ENCODE measurements at places on chromosomes 6 and 20. TPM values are rescaled to one million over a fixed set of nuclear protein-coding genes. Genes with fewer than 3 reads are reported as not detected.

- H3K27ac ChIP-seq, result no peak overlapping the region
- DNase-seq, result no peak
Observed at GRCh38 chr6:4912559-4912958, 91.3 kb downstream of the RPP40 start.

DNA sequence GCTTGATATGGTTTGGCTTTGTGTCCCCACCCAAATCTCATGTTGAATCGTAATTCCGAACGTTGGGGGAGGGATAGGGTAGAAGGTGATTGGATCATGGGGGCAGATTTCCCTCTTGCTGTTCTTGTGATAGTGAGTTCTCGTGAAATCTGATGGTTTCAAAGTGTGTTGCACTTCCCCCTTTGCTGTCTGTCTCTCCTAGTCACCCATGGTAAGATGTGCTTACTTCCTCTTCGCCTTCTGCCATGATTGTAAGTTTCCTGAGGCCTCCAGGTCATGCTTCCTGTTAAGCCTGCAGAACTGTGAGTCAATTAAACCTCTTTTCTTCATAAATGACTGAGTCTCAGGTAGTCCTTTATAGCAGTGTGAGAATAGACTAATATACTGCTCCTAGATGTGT lies 19.9 kb downstream of the PFDN4 start:
- no peaks in the 10 kb centered on the region for H3K4me1 ChIP-seq
- no peak overlapping the region for H3K4me3 ChIP-seq
- no peaks in the 10 kb centered on the region for H3K36me3 ChIP-seq
- DNase-seq, result no peak

GRCh38 chr20:50340541-50340940 lies 149.9 kb downstream of the CEBPB start:
- H3K27ac ChIP-seq, result no peak overlapping the region
- no peaks in the 10 kb centered on the region for H3K36me3 ChIP-seq
- peaks cover 4% of the 10 kb centered on the region for H3K4me1 ChIP-seq
- no peaks in the 10 kb centered on the region for H3K27me3 ChIP-seq
- H3K4me3 ChIP-seq, result no peak overlapping the region
- DNase-seq, result no peak

DNA sequence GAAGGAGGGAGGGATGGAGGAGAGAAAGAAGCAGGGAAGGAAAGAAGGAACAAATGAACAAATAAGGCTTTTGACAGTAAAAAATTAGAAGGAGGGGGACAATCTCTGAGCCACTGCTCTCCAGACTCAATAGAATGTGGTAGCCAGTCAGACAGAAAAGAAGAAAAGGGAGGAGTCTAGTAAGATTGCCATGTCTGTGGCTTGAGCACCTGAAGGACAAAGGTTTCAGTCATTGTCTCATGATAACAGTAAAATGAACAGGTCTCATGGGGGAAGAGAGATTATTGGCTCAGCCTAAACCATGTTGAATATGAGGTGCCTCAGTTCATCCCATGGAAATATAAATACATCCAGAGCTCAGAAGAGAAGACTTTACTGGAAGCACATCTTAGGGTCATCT lies 14.0 kb upstream of the LOC128125822 start:
- H3K4me3 ChIP-seq, result no peak overlapping the region
- no peaks in the 10 kb centered on the region for H3K36me3 ChIP-seq
- peaks cover 2% of the 10 kb centered on the region for H3K27me3 ChIP-seq
- H3K4me1 ChIP-seq, result no peaks in the 10 kb centered on the region

The SNHG17 gene
- 94.0 TPM for total RNA-seq

GRCh38 chr6:111993342-111993741 lies 60.6 kb upstream of the CCN6 start:
- no peaks in the 10 kb centered on the region for H3K27me3 ChIP-seq
- DNase-seq, result no peak
- no peak overlapping the region for H3K4me3 ChIP-seq
- H3K36me3 ChIP-seq, result no peaks in the 10 kb centered on the region
- no peak overlapping the region for H3K27ac ChIP-seq
- peaks cover 14% of the 10 kb centered on the region for H3K4me1 ChIP-seq

DNA sequence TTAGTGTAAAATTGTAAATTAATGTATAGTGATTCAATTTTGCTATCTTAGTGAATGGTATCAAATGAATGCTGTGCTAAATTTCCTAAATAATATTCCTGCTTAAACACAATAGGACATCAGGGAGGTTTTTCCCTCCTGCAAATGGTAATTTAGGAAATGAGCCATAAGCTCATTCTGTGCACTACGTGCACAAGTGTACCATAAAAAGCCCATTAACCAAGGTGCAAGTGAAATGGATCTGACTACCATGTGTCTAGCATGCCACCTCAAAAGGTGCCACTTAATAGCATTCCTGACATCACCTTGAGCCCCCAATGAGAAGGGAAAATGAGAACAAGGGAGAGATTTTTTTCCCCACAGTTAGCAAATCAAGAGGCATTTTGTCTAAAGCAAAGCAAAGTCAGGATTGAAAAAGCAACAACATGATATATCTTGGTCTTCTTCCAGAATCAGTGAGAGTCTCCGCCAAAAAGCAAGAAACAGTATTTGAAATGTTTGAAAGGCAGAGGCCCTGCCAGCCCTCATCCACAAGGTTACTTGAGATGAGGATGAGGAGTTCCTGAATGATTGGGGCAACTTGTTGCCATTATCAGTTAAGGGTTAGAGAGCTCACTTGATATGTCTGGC lies 334.2 kb upstream of the RSPO3 start:
- no peak overlapping the region for H3K4me3 ChIP-seq
- peaks cover 3% of the 10 kb centered on the region for H3K4me1 ChIP-seq
- H3K27me3 ChIP-seq, result no peaks in the 10 kb centered on the region
- H3K36me3 ChIP-seq, result no peaks in the 10 kb centered on the region
- no peak for DNase-seq
- H3K27ac ChIP-seq, result no peak overlapping the region

DNA sequence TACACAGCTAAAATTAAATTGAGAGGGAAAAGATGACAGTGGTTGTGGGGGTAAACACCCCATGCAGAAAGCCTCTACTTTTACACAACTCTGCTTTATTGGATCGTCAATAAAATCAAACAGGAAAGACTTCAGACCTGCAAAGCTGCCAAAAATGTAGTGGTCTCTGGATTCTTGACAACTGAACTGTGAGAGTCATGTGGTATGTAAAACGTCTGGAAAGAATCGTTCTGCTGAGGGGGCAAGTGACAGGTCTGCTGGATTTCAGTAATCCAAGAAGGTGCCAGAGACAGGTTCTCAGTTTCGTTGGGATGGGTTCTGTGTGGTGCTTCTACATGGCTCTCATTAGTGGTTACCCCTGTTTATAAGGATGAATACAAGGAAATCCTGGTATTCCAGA lies 63.3 kb downstream of the TSPYL4 start:
- no peaks in the 10 kb centered on the region for H3K4me1 ChIP-seq
- H3K27me3 ChIP-seq, result no peaks in the 10 kb centered on the region
- no peak overlapping the region for H3K27ac ChIP-seq
- H3K36me3 ChIP-seq, result no peaks in the 10 kb centered on the region
- H3K4me3 ChIP-seq, result no peak overlapping the region

DNA sequence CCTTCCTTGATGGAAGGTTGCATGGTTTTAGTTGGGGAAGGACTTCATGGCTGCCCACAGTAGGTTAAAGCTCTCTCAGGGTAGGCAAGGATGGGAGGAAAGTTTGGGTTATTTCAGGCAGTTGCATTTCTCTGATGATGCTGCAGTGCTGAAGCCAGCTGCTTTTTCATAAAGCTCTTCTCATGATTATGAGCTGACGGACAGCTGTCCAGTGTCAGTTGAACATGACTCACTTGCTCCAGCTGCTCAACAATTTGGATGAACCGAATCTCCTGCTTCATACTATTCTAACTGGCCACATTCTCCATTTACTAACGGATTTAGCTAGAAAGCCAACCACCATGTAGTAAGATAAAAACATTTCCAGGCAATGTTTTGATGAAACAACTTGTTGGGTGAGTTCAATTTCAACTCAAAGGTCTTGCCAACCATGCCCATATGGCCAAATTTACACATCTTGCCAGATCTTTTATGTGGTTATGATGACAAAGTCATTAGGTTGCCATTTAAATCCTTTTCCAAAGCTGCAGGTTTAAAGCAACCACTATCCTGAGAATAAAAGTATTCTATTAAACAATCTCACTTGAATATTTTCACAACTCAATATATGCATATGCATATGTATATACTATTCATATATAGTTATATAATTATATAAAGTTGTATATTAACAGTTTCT lies 125.9 kb downstream of the HS3ST5 start:
- no peak overlapping the region for H3K27ac ChIP-seq
- no peaks in the 10 kb centered on the region for H3K36me3 ChIP-seq
- no peaks in the 10 kb centered on the region for H3K4me1 ChIP-seq
- H3K4me3 ChIP-seq, result no peak overlapping the region
- DNase-seq, result no peak

DNA sequence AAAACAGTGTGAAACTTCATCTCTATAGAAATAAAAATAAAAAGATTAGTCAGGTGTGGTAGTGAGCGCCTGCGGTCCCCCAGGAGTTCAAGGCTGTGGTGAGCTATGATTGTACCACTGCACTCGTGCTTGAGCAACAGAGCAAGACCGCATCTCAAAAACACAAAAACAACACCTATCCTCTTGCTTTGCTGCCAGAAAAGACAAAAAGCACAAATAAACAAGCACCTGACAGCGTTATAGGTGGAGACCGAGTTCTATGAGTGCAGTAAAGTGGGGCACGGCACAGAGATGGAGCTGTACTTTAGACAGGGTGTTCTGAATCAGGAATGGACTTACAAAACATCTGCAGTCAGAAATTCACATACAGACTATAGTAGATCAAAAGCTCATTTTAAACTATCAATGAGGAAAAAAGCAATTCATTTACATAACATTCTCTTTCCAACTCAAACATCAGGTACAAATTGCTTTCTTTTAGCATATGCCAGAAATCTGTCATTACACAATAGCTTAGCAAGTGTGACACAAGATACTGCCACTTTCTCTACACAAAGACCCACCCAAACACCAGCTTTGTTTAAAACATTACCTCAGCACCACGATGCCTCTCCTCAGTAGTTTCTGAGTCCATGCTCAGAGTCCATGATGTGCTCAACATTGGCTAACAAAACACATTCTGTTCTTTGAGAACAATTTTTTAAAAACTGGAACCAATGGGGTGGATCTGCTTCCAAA lies 10.1 kb downstream of the EZR start:
- H3K27ac ChIP-seq, result no peak overlapping the region
- DNase-seq, result no peak
- H3K27me3 ChIP-seq, result no peaks in the 10 kb centered on the region
- no peak overlapping the region for H3K4me3 ChIP-seq

GRCh38 chr20:57762531-57763234 lies 52.9 kb upstream of the PMEPA1 start:
- H3K27me3 ChIP-seq, result peaks cover 7% of the 10 kb centered on the region
- H3K4me3 ChIP-seq, result no peak overlapping the region
- H3K36me3 ChIP-seq, result no peaks in the 10 kb centered on the region
- no peak for DNase-seq

- no peak for DNase-seq
- H3K27me3 ChIP-seq, result no peaks in the 10 kb centered on the region
Observed at GRCh38 chr20:59825944-59826759, 107.3 kb downstream of the SYCP2 start.

GRCh38 chr6:5764401-5764955 lies 242.2 kb downstream of the NRN1 start:
- no peak overlapping the region for H3K27ac ChIP-seq
- H3K4me1 ChIP-seq, result no peaks in the 10 kb centered on the region
- H3K27me3 ChIP-seq, result no peaks in the 10 kb centered on the region
- no peak for DNase-seq
- H3K4me3 ChIP-seq, result no peak overlapping the region

The BNIP5 gene
- total RNA-seq, result not detected

- peaks cover 32% of the 10 kb centered on the region for H3K36me3 ChIP-seq
- no peaks in the 10 kb centered on the region for H3K27me3 ChIP-seq
- no peak for DNase-seq
- no peak overlapping the region for H3K4me3 ChIP-seq
- H3K27ac ChIP-seq, result no peak overlapping the region
- peaks cover 17% of the 10 kb centered on the region for H3K4me1 ChIP-seq
Observed at GRCh38 chr20:2467412-2467811, 3.2 kb downstream of the SNRPB start.
